CD4-positive, alpha-beta T cell treated with Interferon alpha-2 for 1 hour (primary cell): ENCODE measurements at places on chromosomes 7 and 10.

DNA sequence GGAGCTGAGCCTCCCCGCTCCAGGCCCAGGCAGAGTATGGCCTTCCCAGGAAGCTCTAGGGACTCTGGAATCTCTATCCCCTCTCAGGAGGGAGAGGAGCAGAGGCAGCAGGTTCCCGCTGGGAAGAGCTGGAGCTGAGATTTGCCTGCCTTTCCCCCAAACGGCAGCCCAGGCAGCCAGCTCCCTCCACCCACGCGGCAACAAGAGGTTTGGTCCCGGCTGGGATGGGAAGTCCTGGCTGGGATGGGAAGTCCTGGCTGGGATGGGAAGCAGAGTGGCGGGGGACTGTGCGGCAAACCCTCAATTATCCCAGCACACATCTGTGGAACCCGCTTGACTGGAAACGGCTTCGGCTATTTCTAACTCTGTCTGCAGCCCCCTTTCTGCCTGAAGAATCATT lies 223.0 kb downstream of the ELFN1 start:
- DNase-seq = no peak

- no peak for DNase-seq
Observed at GRCh38 chr10:103734731-103735130, 120.6 kb downstream of the SH3PXD2A start.

GRCh38 chr10:96687317-96688012 lies 32.8 kb downstream of the PIK3AP1 start:
- no peak for DNase-seq

DNA sequence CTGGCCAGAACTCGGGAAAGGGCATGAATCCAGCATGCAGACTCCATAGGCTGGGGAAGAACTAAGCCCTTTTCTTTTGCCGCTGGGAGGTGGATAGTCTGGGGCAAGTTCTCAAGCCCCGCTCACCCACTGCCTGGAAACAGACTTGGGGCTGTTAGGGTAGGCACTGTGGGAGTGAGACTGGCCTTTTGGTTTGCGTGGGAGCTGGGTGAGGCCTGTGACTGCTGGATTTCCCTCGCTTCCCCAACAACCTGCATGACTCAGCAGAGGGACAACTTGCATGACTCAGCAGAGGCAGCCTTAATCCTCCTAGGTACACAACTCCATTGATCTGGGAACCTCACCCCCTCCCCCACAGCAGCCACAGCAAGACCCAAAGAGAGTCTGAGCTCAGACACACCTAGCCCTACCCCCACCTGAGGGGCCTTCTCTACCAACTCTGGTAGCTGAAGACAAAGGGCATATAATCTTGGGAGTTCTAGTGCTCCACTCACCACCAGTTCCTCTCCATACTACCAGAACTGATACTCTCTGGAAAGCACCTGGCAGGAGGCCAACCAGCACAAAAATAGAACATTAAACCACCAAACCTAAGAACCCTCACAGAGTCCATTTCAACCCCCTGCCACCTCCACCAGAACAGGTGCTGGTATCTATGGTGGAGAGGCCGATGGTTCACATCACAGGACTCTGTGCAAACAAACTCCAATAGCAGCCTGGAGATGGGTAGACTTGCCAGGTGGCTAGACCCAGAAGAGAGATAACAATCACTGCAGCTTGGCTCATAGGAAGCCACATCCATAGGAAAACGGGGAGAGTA lies 81.4 kb upstream of the LAMB4 start:
- no peak for DNase-seq

GRCh38 chr10:50260791-50261281 lies 9.5 kb upstream of the ASAH2 start:
- peak; percentile 33 for DNase-seq

DNA sequence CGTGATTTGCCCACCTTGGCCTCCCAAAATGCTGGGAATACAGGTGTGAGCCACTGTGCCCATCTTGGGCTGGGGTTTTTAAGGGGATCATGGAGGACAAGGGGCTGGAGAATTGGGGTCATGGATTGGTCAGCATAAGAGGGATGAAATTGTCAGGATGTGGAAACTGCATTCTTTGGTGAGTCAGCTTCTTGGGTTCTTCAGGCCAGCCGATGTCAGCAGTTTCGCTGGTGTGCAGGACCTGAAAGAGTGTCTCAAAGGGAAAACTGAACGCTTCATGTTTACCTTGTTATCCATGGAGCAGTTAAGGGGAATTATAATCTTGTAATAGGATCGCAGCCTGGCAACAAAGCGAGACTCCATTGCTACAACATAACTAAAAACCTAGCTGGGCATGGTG lies 13.0 kb downstream of the GALNT17 start:
- no peak for DNase-seq

GRCh38 chr10:126596472-126597016 lies 73.9 kb downstream of the C10orf90 start:
- no peak for DNase-seq

DNA sequence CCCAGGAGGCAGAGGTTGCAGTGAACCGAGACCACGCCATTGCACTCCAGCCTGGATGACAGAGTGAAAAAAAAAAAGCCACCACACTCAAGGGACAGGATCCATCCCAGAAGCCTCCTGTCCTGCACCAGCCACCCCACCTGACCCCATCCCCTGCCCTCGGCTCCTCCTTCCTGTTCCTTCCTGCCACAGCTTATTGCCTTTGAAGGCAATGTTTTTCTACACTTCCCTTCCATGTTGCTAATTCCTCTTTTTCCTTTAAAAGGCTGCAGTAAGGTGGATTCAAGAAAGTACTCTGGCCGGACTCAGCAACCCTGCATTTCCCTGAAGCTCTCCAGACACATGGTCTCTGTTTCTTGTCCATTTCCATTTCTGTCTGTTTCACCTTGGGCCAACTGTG lies 80.9 kb downstream of the FAM171A1 start:
- DNase-seq = no peak

GRCh38 chr7:122676466-122676865 lies 22.5 kb downstream of the RNF133 start:
- no peak for DNase-seq

GRCh38 chr10:118873738-118874105 lies 119.0 kb upstream of the CACUL1 start:
- DNase-seq = no peak

GRCh38 chr7:70659263-70659662 lies 472.7 kb upstream of the GALNT17 start:
- no peak for DNase-seq
